Stomach (tissue), 19 donors: ENCODE measurements at places on chromosomes 4 and X.

DNA sequence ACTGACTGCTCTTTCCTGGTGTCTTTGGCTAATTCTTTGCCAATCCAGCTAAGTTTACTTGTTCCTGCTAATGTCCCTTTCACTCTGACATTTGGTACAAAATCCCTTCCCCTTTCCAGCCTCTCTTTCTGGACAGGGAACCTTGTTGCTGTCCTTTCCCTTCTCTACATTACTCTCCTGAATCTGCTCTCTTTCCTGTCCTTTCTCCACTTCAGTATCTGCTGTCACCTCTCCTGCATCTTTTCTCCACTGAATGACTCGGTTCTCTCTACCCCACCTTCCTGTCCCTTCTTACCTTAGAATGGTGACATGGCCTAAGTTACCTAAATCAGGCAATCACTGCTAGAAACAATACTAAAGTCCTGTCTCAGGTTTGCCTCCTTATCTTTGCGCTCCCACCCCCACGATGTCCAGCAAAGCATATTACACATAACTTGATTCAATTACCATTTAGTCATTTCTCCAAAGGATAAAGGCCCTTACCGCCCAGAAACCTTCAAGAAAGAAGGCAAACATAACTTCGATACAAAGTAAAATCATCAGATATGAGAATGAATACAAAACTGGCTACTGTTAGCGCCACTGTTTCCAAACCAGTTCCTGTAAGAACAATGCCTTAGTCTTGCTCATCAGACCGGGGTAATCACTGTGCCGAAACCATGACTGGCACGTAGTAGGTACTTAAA lies 890 bp downstream of the BOD1L1 start:
- peaks cover 24% of the 10 kb centered on the region for H3K4me1 ChIP-seq
- H3K4me3 ChIP-seq, result peak overlapping the region; percentile 81
- H3K27ac ChIP-seq, result peak overlapping the region; percentile 97

- no peaks in the 10 kb centered on the region for H3K4me1 ChIP-seq
- no peak overlapping the region for H3K4me3 ChIP-seq
- DNase-seq, result no peak
- H3K27me3 ChIP-seq, result no peaks in the 10 kb centered on the region
- H3K36me3 ChIP-seq, result peaks cover 78% of the 10 kb centered on the region
These were observed 15.8 kb upstream of the CXorf38 start for GRCh38 chrX:40663078-40663740.

GRCh38 chr4:137794764-137795254 lies 262.5 kb upstream of the PCDH18 start:
- no peaks in the 10 kb centered on the region for H3K36me3 ChIP-seq
- no peaks in the 10 kb centered on the region for H3K27me3 ChIP-seq
- H3K27ac ChIP-seq, result no peak overlapping the region
- peak; percentile 36 for DNase-seq

GRCh38 chrX:107628662-107629539 lies 591 bp downstream of the PRPS1 start:
- DNase-seq, result no peak
- no peaks in the 10 kb centered on the region for H3K36me3 ChIP-seq
- H3K4me1 ChIP-seq, result peaks cover 11% of the 10 kb centered on the region
- H3K4me3 ChIP-seq, result peak overlapping the region; percentile 60

GRCh38 chrX:100376576-100376975 lies 33.5 kb downstream of the PCDH19 start:
- no peak overlapping the region for H3K27ac ChIP-seq
- no peak overlapping the region for H3K4me3 ChIP-seq
- no peaks in the 10 kb centered on the region for H3K36me3 ChIP-seq
- H3K27me3 ChIP-seq, result no peaks in the 10 kb centered on the region

- H3K4me3 ChIP-seq, result no peak overlapping the region
- peaks cover 48% of the 10 kb centered on the region for H3K36me3 ChIP-seq
- no peaks in the 10 kb centered on the region for H3K27me3 ChIP-seq
- peak; percentile 34 for DNase-seq
- no peak overlapping the region for H3K27ac ChIP-seq
- H3K4me1 ChIP-seq, result peaks cover 11% of the 10 kb centered on the region
These were observed 48.3 kb downstream of the SEL1L3 start for GRCh38 chr4:25814301-25815136.

DNA sequence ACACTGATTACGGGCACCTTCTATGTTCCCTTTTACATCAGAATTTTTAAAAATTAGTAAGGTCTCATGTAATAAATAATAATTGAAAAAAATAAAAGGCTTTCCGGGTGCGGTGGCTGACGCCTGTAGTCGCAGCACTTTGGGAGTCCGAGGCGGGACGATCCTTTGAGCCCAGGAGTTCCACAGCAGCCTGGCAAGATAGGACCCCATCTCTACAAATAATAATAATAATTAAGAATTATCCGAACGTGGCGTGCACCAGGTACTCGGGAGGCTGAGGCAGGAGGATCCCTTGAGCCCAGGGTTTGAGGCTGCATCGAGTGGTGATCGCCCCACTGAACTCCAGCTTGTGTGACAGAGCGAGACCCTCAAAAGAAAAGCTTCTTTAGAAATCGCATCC lies 771 bp upstream of the LAMTOR3 start:
- H3K4me1 ChIP-seq, result peaks cover 45% of the 10 kb centered on the region
- DNase-seq, result no peak
- H3K4me3 ChIP-seq, result peak overlapping the region; percentile 91
- peaks cover 4% of the 10 kb centered on the region for H3K36me3 ChIP-seq
- H3K27me3 ChIP-seq, result no peaks in the 10 kb centered on the region

GRCh38 chr4:85777908-85778631 lies 303.1 kb downstream of the ARHGAP24 start:
- no peaks in the 10 kb centered on the region for H3K36me3 ChIP-seq
- H3K27ac ChIP-seq, result peak overlapping the region; percentile 68
- DNase-seq, result no peak
- H3K4me1 ChIP-seq, result no peaks in the 10 kb centered on the region

DNA sequence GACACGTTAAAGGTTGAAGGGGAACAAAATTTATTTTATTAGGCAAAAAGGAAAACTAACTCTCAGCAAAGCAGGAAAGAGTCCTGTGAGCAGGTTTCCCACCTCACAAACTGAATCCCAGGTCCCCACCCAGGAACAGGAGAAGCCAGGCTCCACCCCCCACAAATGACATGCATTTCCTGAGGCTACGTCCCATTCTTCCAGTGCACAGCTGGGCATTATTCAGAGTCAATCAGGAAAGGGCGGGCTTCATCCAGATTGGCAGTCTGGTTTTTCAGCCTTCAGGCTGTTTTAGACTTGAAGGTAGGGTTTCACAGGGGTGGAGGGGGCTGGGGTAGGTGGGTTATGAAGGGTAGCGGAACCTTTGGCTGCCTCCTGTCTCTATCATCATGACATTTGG lies 11.9 kb upstream of the ASIC5 start:
- H3K27me3 ChIP-seq, result no peaks in the 10 kb centered on the region
- no peak overlapping the region for H3K27ac ChIP-seq
- no peaks in the 10 kb centered on the region for H3K4me1 ChIP-seq
- no peak for DNase-seq
- H3K4me3 ChIP-seq, result no peak overlapping the region
- H3K36me3 ChIP-seq, result no peaks in the 10 kb centered on the region

DNA sequence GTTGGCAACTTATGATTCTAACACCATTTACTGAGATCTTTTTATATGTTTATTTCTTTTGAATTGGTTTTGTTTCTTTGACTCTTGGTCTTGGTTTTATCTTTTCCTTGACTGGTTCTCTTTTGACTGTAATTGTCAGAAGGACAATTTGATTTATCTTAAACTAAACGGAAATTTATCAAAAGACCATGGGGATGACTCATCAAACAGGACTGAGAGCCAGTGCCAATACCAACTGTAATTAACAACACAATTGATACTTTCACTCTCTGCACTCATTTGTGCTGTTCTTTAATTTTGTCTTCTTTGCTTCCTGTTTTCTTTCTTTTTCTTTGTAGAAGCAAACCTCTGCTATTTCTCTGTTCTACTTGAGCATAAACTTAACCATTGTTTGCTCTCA lies 776.8 kb downstream of the CCSER1 start:
- H3K27me3 ChIP-seq, result no peaks in the 10 kb centered on the region
- H3K4me3 ChIP-seq, result no peak overlapping the region
- H3K4me1 ChIP-seq, result no peaks in the 10 kb centered on the region
- no peak for DNase-seq
- H3K36me3 ChIP-seq, result no peaks in the 10 kb centered on the region
- H3K27ac ChIP-seq, result no peak overlapping the region

DNA sequence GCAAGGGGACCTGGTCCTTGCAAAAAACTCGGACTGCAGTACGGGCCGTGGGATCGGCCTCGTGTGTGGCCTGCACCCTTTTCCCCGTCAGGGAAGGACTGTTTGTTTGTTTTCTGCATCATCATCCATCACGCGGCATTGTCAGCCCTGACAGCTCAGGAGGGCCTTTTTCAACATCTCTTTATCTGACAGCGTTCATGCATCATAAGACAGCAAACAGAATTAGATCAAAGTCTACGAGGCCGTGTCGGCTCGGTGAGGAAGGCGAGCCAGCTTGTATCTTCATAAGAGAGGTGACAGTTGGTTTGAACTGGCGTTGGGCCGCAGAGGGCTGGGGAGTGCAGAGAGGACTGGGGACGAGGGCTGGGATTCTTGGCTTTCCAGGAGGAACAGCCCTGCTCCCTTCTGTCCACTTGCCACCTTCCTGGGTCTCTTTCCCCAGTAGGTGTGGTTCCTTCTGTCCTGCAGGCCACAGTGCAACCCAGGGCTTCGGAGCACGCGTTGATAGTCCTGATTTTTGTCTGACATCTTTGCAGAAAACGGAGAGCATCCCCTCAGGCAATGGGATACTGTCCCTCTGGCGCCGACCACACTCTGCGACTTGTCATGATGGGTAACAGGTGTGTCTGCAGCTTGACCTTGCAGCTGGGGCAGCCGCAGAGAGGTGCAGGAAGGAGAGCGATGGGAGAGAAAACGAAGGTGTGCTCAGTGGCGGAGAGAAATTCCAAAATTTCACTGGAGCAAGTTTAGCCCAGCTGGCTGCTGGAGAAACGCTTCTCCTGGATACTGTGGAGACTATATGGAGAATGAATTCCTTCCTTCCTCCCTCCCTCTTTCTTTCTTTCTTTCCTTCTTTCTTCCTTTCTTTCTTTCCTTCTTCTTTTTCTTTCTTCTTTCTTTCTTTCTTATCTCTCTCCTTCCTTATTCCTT lies 104.0 kb upstream of the SHOX start:
- no peaks in the 10 kb centered on the region for H3K36me3 ChIP-seq
- H3K4me3 ChIP-seq, result no peak overlapping the region
- no peaks in the 10 kb centered on the region for H3K27me3 ChIP-seq
- no peak for DNase-seq
